ENCODE measurements at places on chromosomes 12 and 14.
A peak's percentile ranks its signal among the peaks of the same experiment; 100 is the strongest.

- DNase-seq, result no peak
Observed at GRCh38 chr12:75650100-75650499, 138.7 kb upstream of the KRR1 start.

DNA sequence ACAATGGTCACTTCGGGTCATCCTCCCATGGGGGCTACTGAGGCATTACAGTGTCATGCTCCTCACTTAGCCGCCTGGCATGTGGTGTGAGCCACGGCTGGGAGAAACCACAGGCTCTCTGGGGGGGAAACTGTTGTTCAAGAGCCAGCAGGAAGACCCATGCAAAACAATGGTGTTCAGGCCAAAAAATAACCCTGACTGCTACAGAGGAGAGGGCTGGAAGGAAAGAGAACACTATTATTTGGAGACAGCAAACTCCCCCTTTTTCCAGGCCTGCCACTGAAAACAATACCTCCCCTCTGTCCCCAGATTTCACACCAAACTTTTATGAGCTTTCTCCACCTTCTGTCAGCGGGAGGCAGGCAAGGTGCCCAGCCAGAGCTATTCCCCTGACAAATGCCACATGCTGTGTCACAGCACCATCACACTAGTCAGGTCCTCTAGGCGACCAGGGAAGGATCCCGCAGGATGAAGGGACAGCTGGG is 83.7 kb downstream of the CHGA start:
- no peak for DNase-seq

GRCh38 chr12:42180990-42181596 is 36.4 kb upstream of the GXYLT1 start:
- DNase-seq, result no peak

DNA sequence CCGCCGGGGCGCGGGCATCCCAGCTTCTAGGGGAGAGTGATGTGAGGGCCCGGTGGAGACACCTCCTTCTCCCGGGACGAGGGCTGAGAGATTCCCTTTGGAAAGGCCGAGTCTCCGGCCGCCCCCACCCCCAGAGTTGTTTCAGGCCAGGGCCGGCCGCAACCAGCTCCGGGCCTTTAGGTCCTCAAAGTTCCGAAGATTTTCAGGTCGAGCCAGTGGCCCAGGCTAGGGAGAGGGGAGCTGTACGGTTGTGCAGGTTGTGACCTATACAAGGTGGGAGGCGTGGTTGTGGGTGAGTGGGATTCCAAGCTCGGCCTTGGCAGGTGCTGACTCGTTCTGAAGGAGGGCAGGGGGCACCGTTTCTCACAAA is 18.4 kb upstream of the ANKRD33 start:
- DNase-seq, result no peak

GRCh38 chr14:99325016-99325415 is 53.0 kb upstream of the BCL11B start:
- DNase-seq, result no peak

GRCh38 chr14:69133206-69134125 is 19.5 kb downstream of the DCAF5 start:
- DNase-seq, result no peak

DNA sequence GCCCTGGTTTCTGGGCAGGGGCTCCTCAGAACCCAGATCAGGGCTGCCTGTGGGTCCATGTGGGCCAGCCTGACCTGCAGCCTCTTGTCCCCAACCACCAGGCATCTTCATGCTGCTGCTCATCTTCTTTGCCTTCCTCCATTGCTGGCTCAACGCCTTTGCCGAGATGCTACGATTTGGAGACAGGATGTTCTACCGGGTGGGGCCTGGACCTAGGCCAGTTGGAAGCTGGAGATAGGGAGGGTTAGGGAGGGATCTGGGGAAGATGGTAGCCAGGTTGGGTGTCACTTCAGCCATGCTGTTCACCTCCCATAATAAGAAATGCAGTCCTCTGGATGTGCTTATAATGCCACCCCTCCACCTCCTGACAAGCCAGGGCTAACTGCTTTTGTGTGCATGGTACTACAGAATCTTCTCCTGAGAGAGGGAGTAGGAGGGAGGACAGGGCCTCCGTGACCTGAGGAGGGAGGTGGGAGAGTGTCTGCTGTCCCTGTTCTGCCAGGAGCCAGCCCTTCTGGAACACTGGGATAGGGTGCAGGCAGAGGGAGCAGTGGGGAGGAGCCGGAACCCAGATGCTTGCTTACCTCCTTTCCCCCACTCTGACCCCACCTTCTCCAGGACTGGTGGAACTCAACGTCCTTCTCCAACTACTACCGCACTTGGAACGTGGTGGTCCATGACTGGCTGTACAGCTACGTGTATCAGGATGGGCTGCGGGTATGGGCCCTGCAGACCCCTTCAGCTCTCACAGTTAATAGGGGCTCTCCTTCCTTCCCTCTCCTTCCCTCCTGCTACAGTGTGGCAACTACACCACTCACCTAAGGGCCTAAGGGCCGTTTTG is 17.6 kb downstream of the SOAT2 start:
- DNase-seq, result no peak

GRCh38 chr12:131606218-131606901 is 104.5 kb upstream of the SFSWAP start:
- no peak for DNase-seq

- DNase-seq, result no peak
Observed at GRCh38 chr12:59088673-59089072, 168.4 kb upstream of the LRIG3 start.

- peak; percentile 5 for DNase-seq
Observed at GRCh38 chr14:68681256-68682011, 111.4 kb downstream of the ZFP36L1 start.

GRCh38 chr12:123916729-123917128 is 55.9 kb downstream of the CCDC92 start:
- no peak for DNase-seq

GRCh38 chr14:69326611-69327010 is 66.7 kb downstream of the GALNT16 start:
- DNase-seq, result peak; percentile 4

GRCh38 chr12:83128540-83128939 is 441.8 kb downstream of the TMTC2 start:
- no peak for DNase-seq

DNA sequence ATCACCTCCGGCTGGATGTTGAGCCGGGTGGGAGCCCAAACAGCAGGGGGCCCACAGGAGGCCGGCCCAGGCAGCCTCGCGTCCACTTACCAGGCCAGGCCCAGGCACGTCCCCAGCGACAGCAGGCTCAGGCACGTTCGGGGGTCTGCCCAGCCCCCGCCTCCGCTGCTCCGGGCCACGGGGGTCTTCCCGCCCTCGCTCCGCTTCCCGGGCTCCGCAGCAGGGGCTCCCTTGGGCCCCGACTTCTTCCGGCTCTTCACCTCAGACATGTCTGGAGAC is 216 bp downstream of the IKBIP start:
- DNase-seq, result no peak

GRCh38 chr14:23380197-23380914 is 3.5 kb downstream of the CMTM5 start:
- no peak for DNase-seq

- no peak for DNase-seq
Observed at GRCh38 chr14:32249780-32250179, 46.7 kb upstream of the RNU6-8 start.

DNA sequence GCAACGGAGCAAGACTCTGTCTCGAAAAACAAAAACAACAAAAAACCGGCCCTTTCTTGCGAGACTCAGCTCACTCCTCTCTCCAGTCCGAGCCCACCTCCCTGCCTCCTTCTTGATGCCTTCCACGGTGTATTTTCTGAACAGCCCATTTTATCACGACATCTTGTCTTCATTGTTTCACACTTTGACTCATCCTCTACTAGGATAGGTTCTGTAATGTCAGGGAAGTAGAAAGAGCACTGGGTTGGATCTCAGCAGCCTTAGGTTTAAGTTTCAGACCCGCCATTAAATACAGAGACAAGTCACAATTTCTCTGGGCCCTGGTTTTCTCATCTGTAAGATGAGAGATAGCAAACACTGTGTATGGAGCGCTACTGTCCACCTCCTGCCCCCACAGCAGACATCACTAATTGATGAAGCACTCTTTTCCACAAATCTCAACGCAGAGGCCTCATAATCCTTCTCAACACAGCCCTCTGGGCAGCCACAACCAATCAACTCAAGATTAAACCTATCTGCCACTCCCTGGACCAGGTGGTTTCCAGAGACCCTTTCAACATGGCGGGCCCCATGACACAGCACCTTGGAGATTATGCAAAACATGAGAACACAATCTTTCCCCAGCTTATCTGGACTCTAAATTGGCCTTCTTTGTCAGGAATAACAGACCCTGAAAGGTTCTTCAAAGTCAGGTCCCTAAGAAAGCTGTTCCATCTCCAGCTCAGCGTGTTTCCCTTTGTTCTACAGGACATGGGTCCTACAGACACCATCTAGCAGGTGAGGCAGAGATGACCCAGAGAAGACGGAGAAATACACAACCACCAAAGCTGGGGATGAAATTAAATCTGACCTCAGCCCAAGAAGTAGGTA is 35.6 kb downstream of the CCDC88C start:
- DNase-seq, result no peak

GRCh38 chr14:88856786-88857366 is 32.4 kb downstream of the TTC8 start:
- no peak for DNase-seq

DNA sequence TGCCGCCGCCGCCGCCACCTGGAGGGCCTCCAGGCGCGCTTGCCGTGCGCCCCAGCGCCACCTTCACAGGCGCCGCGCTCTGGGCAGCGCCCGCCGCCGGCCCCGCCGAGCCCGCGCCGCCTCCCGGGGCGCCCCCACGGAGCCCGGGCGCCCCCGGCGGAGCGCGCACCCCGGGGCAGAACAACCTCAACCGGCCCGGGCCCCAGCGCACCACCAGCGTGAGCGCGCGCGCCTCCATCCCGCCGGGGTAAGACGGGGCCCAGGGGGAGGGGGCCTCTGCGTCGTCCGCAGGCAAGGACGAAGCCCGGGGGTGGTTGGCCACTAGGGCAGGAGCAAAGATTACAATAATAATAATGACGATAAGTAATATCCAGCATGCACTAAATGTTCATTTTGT is 21.3 kb downstream of the DTX1 start:
- no peak for DNase-seq

DNA sequence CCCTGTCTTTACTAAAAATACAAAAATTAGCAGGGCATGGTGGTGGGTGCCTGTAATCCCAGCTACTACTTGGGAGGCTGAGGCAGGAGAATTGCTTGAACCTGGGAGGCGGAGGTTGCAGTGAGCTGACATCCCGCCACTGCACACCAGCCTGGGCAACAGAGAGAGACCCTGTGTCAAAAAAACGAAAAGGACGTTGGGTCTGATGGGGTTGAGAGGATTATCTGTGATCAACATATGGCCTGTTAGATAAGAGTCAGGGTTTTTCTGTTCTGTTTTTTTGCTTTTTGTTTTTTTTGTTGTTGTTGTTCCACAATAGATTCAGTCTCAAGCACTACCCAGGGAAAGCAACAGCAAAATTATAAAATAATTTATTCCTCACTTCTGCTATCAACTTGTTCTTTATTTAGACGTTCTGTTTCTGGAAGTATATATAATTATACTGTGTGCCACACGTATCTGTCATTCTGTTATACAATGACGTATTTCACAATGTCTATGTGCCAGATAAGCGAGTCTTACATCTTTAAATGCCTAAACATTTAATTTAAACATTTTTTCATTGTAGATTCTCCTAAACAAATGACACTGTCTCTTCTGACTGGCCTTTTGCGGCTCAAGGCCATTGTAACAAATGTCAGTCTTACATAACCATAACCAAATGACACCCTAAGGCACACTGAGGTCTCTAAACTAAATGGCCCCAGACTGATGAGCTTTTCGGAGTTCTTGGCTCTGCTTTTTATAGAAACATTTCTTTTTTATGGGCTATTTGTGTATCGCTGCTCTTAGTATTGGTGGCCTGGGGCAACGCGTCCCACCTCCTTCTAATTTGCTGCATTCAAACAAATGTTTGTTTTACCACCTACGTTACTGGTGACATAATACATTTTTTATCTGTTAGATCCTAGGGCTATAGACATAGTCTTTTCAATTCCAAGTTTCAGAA is 7.2 kb upstream of the P2RX4 start:
- DNase-seq, result no peak

DNA sequence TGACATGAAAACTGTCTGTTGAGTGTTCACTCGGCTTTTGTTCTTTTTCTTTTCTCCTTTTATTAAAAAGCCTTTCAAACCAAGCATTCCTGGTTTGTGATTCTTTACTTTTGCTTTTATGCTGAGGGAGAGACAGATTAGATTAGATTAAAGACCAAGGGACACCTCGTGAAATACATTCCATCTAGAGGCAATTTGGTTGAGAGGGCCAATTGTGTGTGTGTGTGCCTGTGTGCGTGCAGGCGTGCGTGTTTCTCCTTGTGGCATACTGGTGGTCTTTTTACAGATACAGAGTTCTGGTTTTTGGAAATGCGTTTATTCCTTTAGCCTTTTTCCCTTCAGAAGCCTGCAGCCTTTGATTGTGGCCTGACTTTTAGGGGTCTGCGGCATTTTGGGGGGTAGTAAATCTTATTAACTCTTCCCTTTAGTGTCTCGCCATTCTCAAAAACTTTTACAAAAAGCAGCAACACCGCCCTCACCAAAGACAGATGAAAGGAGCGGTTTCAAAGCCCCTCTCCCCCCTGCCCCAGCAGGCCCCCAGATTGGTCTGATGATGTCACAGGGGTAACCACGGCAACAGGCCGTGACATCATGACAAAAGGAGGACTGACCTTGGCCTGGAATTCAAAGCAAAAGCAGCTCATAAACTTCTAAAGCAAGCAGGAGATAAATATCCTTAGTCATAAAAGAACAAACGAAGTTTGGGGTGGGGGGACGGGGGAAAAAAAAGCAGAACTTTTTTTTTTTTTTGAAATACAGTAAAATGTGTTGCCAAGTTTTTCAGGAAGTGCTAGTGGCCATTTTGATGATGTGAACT is 84.1 kb upstream of the TBX3 start:
- no peak for DNase-seq

GRCh38 chr12:6551496-6552139 is 4.2 kb downstream of the IFFO1 start:
- no peak for DNase-seq

DNA sequence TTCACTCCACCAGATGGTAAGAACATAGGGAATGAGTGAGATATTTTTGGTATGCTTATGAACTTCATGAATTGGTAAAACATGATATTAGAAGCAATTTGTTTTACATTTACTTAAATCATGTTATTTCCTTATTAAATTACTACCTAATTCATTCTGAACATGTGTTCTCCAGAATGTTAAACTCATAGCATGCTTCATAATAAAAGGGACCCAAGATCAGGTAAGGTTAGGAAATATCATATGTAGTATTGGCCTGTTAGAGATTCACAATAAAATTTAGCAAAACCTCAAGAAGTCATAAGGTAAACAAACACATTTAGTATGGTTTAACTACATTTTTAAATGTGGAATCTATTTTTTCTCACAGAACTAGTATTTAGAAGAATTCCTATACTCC is 28.2 kb downstream of the PTPRQ start:
- no peak for DNase-seq
